IPS-NIHi11 (cell line): ENCODE measurements at places on chromosomes 7 and 10.

DNA sequence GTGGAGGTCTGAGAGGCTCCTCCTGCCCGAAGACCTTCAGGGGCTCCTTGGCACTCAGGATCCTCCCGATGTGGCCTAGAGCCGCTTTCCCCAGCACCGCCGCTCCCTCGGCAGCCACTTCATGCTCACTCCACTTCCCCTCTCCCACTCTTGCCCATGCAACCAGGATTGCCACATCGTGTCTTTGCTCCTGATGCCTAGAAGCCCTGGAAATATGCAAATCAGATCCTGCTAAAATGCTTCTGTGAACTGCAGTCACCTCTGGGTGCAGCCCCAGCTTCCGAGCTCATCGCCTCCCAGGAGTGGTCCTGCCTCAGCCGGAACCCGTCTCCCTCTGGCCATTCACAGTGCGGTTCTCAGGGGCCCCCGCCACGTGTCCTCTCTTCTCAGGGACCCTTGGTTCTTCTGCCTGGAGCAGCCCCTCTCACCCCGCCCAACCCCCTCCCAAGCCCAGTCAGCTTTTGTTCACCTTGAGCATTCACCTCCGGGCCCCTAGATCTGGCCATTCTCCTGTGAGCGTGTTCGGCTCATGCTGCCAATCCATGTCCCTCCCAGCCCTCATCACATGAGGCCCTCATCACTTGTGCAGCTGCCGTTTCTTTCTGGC is 175.5 kb downstream of the ADARB2 start:
- DNase-seq = no peak

- DNase-seq = peak; percentile 63
These were observed 1.9 kb upstream of the PAX4 start for GRCh38 chr7:127619681-127620405.

DNA sequence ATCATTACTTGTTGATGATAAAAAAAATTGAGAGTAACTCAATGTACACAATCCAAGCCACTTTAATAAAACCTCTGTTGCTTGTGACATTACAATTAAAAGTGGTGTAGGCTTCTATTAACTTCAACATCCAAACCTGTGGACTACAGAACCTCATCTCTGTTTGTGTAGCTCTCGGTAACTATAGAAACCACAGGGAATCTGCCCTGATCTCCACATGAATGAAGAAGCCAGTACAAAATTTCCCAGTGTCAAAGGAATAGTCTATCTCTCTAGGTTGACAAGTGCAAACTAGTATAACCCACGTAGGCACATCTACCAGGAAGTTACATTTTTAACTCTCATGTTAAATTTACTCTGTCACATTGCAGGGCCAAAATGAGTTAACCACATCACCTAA is 204.3 kb downstream of the CHCHD3 start:
- peak; percentile 12 for DNase-seq

DNA sequence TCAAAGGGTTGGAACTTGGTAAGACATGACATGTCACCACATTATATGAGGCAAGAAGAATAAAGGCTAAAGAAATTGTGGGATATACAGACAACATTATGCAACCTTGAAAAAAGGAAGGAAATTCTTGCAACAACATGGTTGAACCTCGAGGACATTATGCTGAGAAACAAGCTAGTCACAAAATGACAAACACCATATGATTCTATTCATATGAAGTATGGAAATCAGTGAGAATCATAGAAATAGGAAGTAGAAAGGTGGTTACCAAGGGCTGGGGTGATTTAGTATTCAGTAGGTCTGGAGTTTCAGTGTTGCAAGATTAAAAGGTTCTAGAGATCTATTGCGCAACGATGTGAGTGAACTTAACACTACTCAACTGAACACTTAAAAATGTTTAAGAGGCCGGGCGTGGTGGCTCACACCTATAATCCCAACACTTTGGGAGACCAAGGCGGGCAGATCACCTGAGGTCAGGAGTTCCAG is 126.9 kb upstream of the TBX20 start:
- no peak for DNase-seq

GRCh38 chr10:51159841-51160240 is 85.6 kb downstream of the PRKG1 start:
- no peak for DNase-seq

DNA sequence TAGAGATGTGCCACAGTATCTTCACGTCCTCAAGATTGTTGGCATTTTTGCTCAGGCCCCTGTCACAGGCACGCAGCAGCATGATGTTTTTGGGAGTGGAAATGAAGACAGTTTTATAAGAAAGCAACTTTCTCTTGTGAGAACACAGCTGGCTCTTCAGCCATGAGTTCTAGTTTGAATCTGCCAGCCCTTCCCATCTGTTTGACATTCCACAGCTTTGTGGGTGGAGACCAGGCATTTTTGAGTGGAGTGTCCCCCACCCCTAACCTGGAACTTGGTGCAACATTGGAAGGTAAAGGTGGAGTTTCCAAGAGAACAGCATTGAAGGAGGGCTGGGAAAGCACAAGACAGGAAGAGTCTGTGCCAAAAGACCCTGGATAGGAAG is 253.1 kb upstream of the IGFBP3 start:
- no peak for DNase-seq

- DNase-seq = no peak
These were observed 85.3 kb upstream of the DIP2C start for GRCh38 chr10:774661-775244.

- DNase-seq = peak; percentile 33
These were observed 817.6 kb downstream of the TNS3 start for GRCh38 chr7:46764100-46764936.

- DNase-seq = no peak
These were observed 2.9 kb upstream of the NKX6-2 start for GRCh38 chr10:132788831-132789219.

DNA sequence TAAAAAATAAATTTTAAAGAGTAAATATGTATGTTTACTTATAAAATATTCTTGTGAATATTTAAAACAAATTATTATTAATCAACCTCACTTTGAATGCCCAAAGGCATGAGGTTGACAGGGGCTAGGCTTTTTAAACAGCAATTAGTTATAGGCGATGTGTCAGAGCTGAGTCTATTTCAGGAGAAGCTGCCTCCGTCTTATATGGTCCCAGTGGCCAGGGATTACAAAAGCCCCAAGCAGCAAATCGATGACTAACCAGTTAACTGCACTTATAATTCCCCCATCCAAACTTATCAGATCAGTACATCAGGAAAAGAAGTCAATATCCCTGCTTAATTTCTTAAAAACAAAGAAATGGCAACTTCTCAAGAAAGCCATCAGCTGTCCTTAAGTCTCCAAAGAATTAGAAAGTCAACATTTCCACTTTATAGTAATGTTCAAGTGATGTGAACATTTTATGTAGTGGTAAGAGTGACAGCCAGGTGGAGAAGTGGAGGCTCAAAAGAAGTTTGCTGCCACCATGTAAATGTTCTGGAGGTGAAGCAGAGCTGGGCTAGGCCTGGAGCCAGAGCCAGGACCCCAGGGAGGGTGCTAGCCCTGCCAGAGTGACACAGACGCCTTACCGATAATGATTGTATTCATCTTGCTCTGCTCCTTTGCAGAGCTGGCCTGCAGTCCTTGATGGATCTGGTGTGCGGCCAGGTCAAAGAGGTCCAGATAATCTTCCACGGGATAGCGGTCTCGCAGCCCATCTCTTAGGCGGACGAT is 51.5 kb downstream of the CHST15 start:
- no peak for DNase-seq

GRCh38 chr10:32412499-32412853 is 33.5 kb upstream of the CCDC7 start:
- no peak for DNase-seq

- no peak for DNase-seq
These were observed 63.2 kb upstream of the TOMM7 start for GRCh38 chr7:22885797-22886261.

DNA sequence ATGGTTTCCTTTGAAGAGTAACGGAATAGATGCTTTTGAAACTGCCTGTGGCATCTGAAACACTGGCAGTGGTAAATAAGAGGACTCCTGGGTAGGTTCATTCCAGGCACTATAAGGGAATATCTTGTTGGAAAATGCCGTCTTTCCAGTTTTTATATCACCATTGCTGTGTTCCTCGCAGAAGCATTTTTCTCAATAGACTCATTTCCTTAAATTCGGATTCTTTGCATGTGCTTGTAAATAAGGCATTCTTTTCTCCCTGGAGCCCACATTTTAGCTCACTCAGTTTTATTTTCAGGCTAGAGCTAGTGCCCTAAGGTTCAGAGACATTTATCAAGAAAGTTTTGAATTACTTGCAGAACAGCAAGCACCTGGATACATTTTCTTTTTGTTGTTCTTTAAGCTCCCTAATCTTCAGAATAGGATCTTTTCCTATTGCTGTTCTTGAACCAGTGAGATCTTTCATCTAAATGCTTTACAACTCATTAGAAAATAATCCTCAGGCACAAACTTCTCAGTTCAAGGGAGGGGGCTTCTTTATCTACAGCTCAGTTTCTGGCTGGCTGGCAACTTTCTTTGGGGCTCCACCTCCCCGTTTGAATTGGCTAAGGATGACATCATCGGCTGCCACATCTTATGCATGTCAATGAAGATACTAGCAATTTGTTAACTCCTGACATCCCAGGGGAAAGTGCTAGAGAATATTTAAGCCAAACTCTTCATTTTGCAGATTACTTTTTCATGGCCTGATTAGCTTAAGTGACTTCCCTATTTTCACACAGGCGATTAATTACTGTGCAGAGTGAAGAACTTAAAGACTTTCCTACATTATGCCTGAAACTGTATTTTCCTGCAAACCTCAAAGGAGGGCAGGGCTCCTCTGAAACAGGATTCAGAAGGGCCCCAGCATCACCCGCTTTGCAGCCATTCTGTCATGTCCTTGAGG is 133.7 kb upstream of the RSU1 start:
- DNase-seq = peak; percentile 80

DNA sequence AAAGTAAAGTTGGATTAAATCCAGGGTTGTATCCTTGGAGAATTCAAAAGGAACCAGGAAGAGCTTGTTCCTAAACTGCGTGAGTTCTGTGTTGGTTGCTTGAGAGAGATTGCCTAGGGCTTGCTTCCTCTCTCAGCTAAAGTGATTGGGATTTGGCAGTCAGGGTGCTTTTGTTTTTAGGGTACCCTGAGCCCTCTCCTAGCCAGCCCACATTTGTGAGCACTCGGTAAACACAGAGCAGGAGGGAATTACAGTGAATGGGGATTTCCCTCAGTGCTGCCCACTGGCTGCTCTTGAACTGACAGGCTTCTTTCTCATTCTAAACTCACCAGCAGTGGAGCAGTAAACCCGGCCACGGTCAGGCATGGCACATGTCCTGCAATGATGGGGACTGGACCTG is 146.9 kb downstream of the TPST1 start:
- DNase-seq = peak; percentile 72

DNA sequence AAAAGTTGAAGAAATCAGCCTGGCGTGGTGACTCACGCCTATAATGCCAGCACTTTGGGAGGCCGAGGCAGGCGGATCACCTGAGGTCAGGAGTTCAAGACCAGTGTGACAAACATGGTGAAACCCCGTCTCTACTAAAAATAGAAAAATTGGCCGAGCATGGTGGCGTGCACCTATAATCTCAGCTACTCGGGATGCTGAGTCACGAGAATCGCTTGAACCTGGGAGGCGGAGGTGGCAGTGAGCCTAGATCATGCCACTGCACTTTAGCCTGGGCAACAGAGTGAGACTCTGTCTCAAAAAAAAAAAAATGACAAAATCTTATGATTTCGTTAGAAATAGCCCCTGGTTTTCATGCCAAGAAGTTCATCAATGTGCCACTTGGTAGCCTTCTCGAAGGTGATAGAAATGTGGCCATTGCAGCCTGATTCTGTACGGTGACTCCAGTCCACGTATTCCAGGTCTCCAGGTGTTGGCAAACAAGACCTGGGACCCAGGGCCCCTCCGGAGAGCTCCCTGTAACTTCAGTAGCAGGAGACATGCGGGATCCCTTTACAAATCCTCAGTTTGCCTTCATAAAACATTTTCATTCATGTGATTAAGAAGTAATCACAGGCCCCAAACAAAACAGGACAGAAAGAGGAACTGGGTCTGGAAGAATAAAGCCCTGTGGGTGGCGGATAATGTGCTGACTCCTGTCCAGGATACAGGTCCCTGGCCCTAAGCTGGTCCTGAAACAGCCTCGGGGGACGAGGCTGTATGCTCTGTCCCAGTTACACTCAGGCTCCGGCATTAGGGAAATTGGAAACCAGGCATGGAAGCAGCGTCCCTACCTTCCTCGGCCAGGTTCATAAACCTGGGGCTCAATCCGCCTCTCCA is 207.3 kb upstream of the SH2B2 start:
- no peak for DNase-seq

DNA sequence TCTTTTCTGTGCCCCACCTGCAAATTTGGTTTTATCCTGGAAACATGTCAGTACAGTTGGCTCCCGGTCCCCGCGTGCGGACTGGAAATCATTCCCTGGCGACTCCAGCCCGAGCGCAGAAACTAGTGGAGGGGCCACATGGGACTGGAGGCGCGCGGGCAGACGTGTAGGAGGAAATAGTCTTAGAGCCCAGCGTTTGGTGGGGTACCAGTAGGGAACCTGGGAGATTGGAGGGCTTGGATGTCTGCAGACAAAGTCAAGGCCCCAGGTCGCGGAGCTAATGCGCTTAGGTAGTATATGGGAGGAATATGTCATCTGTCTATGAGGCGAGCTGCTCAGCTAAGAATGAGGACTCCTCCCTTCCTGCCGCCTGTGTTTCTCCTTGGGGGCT is 1.3 kb downstream of the GALNT17 start:
- no peak for DNase-seq

DNA sequence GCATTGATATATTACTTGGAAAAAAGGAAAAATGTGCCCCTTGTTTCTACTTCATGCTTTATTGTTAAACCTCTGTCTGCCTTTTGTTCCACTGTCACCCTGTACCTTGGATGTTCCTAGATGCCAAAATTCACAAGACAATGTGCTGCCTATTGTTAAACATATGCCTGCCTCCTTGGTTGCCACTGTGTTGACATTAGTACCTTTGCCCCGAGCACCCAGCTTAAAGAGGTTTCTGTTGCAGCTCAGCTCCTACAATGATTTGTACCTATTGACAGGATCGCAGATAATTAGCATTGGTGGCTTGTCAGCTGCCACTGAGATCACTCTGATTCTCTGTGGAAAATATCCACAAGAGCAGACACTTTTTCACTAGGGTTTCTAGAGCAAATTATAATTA is 188.0 kb downstream of the KCND2 start:
- peak; percentile 35 for DNase-seq

- peak; percentile 64 for DNase-seq
These were observed 10.9 kb upstream of the CHRM2 start for GRCh38 chr7:136857573-136857972.
